ENCODE measurements at places on chromosomes 13 and 19. TPM values are rescaled to one million over a fixed set of nuclear protein-coding genes. Genes with fewer than 3 reads are reported as not detected.

The SMIM7 gene
- polyA plus RNA-seq: 103 TPM

The GPR183 gene
- polyA plus RNA-seq: 11.1 TPM

DNA sequence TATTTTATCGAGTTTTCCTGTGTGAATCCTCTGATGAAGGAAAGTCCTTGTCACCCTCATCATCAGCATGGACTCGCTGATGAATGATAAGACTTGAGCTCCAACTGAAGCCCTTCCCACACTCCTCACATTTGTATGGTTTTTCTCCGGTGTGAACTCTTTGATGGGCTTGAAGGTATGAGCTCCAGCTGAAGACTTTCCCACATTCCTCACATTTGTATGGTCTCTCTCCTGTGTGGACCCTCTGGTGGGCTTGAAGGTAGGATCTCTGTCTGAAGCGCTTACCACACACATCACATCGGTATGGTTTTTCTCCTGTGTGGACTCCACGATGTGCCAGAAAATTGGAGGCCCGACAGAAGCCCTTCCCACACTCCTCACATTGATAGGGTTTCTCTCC is 21.7 kb downstream of the ZNF45 start:
- no peaks in the 10 kb centered on the region for H3K4me1 ChIP-seq
- no peak for DNase-seq
- H3K27ac ChIP-seq: no peak overlapping the region
- H3K36me3 ChIP-seq: peaks cover 62% of the 10 kb centered on the region
- no peak overlapping the region for H3K4me3 ChIP-seq

GRCh38 chr19:955803-956765 is 28.1 kb upstream of the WDR18 start:
- peaks cover 26% of the 10 kb centered on the region for H3K36me3 ChIP-seq
- H3K4me1 ChIP-seq: peaks cover 37% of the 10 kb centered on the region
- no peak for DNase-seq
- no peak overlapping the region for H3K4me3 ChIP-seq

GRCh38 chr13:51246418-51247277 is 24.4 kb downstream of the FAM124A start:
- no peaks in the 10 kb centered on the region for H3K27me3 ChIP-seq
- no peak overlapping the region for H3K4me3 ChIP-seq
- no peaks in the 10 kb centered on the region for H3K4me1 ChIP-seq
- DNase-seq: no peak
- H3K36me3 ChIP-seq: no peaks in the 10 kb centered on the region

The TTC9B gene
- polyA plus RNA-seq: 0.15 TPM

GRCh38 chr13:113819731-113820715 is 43.9 kb downstream of the GAS6 start:
- H3K27ac ChIP-seq: peak overlapping the region; percentile 65
- H3K4me1 ChIP-seq: peaks cover 58% of the 10 kb centered on the region
- no peaks in the 10 kb centered on the region for H3K27me3 ChIP-seq
- no peak overlapping the region for H3K4me3 ChIP-seq

GRCh38 chr19:29328586-29328985 is 115.6 kb upstream of the UQCRFS1 start:
- no peak overlapping the region for H3K4me3 ChIP-seq
- no peaks in the 10 kb centered on the region for H3K36me3 ChIP-seq
- H3K27ac ChIP-seq: no peak overlapping the region
- no peak for DNase-seq

DNA sequence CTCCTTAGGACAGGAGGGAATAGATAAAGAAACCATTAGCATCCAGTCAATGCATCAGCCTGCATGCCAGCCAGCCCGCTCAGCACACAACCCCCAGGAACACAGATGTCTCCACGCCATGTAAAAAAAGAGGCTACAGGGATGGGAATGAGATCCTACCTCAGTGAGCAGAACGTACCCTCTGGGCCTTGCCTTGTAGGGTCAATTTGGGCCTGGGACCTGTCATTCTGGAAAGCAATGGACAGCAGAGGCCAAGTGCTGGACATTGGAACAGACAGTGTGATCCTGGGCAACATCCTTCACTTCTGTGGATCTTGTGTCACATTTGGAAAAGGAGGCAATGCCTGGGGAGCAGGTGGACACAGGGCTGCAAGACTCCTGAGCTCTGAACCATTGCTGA is 26.0 kb downstream of the VSTM2B start:
- H3K27ac ChIP-seq: no peak overlapping the region
- H3K27me3 ChIP-seq: peaks cover 14% of the 10 kb centered on the region
- no peaks in the 10 kb centered on the region for H3K36me3 ChIP-seq
- no peak for DNase-seq

The ZNF665 gene
- polyA plus RNA-seq: 14.8 TPM

- H3K27ac ChIP-seq: peak overlapping the region; percentile 69
- no peaks in the 10 kb centered on the region for H3K36me3 ChIP-seq
- peaks cover 83% of the 10 kb centered on the region for H3K4me1 ChIP-seq
Observed at GRCh38 chr19:13037161-13037560, 41.9 kb downstream of the NFIX start.

DNA sequence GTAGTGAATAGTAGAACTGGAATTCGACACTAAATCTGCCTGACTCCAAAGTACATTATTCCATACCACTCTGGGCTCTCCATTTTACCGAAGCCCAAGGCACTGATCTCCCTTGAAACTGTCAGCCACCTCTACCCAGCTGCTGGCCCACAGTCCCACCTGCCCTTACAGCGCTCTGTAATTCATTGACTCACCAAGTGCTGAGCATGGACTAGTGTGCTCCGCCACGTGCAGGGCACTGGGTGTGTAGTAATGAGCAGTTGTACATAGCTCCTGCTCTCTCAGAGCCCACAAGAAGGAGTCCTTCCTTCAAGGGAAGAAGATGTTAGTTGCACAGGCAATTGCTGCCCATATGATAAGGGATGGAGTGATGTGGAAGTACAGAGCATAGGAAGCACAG is 76.6 kb upstream of the SIAH3 start:
- no peak for DNase-seq
- no peak overlapping the region for H3K4me3 ChIP-seq
- no peaks in the 10 kb centered on the region for H3K4me1 ChIP-seq
- no peak overlapping the region for H3K27ac ChIP-seq
- no peaks in the 10 kb centered on the region for H3K27me3 ChIP-seq

The CYP4F2 gene
- 0.34 TPM for polyA plus RNA-seq

- H3K4me1 ChIP-seq: no peaks in the 10 kb centered on the region
- H3K27me3 ChIP-seq: no peaks in the 10 kb centered on the region
- H3K27ac ChIP-seq: no peak overlapping the region
- H3K4me3 ChIP-seq: no peak overlapping the region
- DNase-seq: no peak
Observed at GRCh38 chr19:32038021-32038920, 307.1 kb upstream of the ZNF507 start.

GRCh38 chr13:45393941-45394570 is 24.1 kb downstream of the SLC25A30 start:
- DNase-seq: no peak
- no peak overlapping the region for H3K27ac ChIP-seq
- peaks cover 13% of the 10 kb centered on the region for H3K4me1 ChIP-seq
- no peak overlapping the region for H3K4me3 ChIP-seq
- no peaks in the 10 kb centered on the region for H3K27me3 ChIP-seq

- peaks cover 15% of the 10 kb centered on the region for H3K27me3 ChIP-seq
- H3K27ac ChIP-seq: peak overlapping the region; percentile 96
- DNase-seq: peak; percentile 86
- peak overlapping the region; percentile 95 for H3K4me3 ChIP-seq
- H3K4me1 ChIP-seq: peaks cover 18% of the 10 kb centered on the region
Observed at GRCh38 chr19:6736169-6736916, 1.0 kb downstream of the GPR108 start.

The HSPB6 gene
- 75.8 TPM for polyA plus RNA-seq

DNA sequence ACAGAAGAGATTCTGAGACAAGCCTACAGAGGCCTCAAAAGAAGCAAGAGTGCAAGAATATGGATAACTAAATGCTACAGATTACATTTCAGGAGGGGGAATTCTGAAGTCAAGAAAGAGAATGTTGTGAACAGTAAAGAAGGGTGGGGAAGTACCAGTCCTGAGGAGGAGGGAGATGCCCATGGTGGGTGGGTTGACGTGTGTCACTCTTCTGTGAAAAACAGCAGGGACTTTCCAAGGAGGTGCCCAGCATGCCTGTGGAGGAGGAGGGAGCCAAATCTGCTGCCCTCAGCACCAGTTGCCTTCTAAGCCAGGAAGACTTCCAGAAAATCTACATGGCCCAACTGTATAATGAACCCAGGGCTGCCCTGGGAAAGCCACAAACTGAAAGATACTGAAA is 87.7 kb downstream of the SGCG start:
- no peak for DNase-seq
- H3K27ac ChIP-seq: no peak overlapping the region
- H3K4me3 ChIP-seq: no peak overlapping the region
- H3K36me3 ChIP-seq: no peaks in the 10 kb centered on the region
- H3K4me1 ChIP-seq: no peaks in the 10 kb centered on the region

DNA sequence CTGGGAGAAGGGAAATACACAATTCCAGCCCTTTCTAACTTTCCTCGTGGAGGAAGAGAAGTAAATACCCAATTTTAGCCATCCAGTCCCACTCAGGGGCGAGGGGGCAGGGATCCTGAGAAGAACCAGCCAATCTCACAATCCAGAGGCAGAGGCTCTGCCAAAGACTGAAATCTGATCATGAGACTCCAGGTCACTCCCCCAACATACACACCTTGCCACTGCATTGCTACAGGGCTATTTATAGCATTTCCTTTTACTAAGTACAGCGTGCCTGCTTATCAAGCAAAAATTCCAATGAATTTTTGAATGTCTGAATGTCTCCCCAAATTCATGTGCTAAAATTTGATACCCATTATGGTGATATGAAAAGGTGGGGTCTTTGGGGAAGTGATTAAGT is 1687.5 kb downstream of the EFNB2 start:
- H3K4me3 ChIP-seq: no peak overlapping the region
- H3K27ac ChIP-seq: no peak overlapping the region

DNA sequence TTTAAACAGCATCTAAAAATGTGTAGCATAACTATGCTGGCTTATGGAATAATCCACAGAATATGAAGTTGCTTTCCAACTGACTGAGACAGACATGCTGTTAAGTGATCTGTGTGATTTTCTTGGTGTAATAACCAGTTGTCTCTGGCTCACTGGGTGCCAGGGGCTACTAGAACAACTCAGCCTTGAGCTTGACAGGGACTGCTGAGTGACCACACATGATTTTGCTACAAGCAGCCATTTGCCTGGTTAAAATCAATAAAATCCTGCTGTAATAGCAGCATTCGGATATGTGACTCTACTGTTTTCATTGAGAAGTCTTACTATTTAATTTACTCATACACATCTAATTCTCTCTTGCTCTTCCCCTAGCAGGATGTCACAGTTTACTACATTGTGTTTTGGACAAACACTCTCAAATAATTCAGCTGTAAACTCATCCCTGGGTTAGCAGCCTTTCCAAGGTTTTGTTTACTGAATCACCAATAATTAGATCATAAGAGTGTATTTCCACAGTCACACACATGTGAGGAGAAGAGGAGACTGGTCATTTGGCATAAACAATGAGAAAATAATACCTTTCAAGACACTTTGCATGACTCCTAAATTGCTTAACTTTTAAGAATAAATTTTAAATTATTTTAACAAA is 426.2 kb downstream of the PCDH9 start:
- no peak overlapping the region for H3K4me3 ChIP-seq
- no peaks in the 10 kb centered on the region for H3K36me3 ChIP-seq
- H3K27me3 ChIP-seq: no peaks in the 10 kb centered on the region
- H3K27ac ChIP-seq: no peak overlapping the region
- no peaks in the 10 kb centered on the region for H3K4me1 ChIP-seq

- H3K4me1 ChIP-seq: no peaks in the 10 kb centered on the region
- H3K4me3 ChIP-seq: no peak overlapping the region
- DNase-seq: no peak
- no peak overlapping the region for H3K27ac ChIP-seq
- H3K27me3 ChIP-seq: no peaks in the 10 kb centered on the region
- no peaks in the 10 kb centered on the region for H3K36me3 ChIP-seq
Observed at GRCh38 chr19:55857149-55857548, 20.8 kb downstream of the NLRP4 start.

DNA sequence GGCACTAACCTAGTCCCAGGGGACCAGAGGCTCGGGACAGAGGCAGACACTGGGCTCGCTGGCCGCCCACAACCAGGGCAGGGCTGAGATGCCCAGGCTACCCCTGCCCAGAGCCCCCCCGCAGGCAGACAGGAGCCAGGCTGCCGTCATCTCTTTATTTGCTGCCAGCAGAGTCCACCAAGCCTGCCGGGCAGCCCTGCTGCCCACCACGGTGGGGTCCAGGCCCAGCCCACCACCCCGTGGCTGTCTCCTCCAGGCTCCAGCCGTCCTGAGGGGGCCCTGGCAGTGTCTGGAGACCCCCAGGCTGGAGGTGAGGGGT is 5.0 kb downstream of the TEKTIP1 start:
- no peak overlapping the region for H3K4me3 ChIP-seq
- DNase-seq: no peak
- H3K27me3 ChIP-seq: no peaks in the 10 kb centered on the region
- H3K27ac ChIP-seq: no peak overlapping the region

DNA sequence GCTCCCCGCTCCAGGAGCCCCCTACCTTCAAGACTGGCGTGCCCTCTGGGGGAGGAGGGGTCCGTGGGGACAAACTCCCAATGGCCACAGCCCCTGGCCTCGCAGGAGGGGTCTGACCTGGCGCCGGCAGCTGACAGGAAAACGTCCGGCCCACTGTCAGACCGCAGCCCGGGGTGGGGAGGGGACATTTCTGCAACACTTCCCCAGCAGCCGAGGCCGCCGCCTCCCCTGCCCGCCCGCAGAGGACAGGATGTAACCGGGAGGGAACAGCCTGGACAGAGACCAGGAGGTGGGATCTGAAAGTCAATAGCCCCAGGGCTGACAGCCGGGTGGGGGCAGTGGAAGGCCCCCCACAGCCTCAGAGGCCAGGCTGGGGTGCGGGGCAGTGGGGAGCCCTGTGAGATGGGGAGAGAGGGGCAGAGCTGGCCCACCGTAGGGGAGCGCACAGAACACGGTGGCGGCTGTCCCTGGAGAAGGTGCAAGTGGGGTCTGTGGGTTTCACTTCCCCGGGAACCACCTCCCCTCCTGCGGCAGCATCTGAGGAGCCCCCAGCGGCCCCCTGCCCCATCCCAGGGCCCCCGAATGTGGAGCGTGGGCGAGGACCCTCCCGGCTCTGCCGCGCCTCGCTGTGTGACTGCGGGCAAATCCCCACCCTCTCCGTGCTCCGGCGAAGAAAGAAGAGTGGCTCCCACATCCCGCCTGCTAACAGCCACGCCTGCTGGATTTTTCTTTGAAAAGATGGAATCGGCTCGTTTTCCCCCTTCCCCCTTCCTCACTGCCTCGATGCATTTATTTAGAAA is at the start of gene PEAK3:
Gene PEAK3, minus strand, starts transcription at position 114 of the 800 bp plus-strand sequence. CDS start 1,244 bp downstream, outside the sequence.
- peak within 1 kb of the TSS; percentile 17 for H3K4me3 ChIP-seq
- DNase-seq: peak; percentile 79
- peaks cover 58% of the 10 kb centered on the region for H3K4me1 ChIP-seq
- no peaks in the 10 kb centered on the region for H3K27me3 ChIP-seq

DNA sequence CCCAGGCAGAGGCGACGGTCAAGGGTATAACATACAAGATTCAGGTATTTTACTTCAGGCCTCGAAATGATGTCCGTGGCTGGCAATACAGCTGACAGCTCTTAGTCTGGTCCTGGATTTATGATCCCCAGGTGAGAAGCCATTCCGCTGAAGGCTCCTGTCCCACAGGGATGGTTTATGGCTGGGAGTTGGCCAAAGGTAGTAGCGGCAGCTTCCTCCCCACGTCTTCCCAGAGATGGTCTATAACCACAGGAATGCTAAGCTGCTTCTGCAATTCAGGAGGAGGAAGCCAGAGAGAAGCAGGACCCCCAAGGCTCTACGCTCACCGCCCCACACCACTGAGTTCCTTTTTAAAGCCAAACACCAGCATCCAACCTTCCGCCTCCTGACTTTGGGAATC is 27.1 kb downstream of the OLFM2 start:
- no peak for DNase-seq
- H3K4me3 ChIP-seq: no peak overlapping the region
- peaks cover 17% of the 10 kb centered on the region for H3K27me3 ChIP-seq
- peaks cover 14% of the 10 kb centered on the region for H3K4me1 ChIP-seq

Data from left lung (tissue), 14 donors.